Stimulated activated CD4-positive, alpha-beta T cell treated with anti-CD3 and anti-CD28 coated beads, Interleukin-1b, Interleukin-23, amount 100 ng/mL, for 48 hours (primary cell): ENCODE measurements at places on chromosomes 12 and 14.
A peak's percentile ranks its signal among the peaks of the same experiment; 100 is the strongest.

DNA sequence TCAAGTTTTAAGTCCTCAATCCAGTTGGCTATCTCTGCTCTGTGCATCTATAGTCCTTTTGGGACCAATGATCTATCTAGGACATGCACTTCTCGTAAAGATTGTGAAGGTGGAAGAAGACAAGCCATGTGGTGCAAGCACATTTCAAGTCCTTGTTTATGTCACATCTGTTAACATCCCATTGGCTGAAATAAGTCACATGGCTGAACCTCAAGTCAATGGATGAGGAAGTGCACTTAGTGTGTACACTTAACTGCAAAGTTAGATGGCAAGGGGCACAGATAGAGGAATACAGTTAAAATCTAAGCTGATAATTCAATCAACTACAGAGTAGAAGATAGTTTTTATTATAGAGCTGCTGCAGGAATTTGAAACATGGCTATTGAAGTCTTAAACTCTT lies 362.8 kb upstream of the TBX3 start:
- DNase-seq: no peak

DNA sequence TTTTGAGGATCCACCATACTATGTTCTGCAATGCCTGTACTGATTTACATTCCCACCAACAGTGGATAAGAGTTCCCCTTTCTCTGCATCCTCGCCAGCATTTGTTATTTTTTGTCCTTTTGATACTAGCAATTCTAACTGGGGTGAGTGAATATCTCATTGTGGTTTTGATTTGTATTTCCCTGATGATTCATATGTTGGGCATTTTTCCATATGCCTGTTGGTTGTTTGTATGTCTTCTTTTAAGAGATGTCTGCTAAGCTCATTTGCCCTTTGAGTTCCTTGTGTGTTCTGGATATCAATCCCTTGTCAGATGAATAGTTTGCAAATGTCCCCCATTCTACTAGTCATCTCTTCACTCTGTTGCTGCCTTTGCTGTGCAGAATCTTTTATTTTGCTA lies 49.0 kb upstream of the MSRB3 start:
- DNase-seq: no peak

GRCh38 chr12:19529951-19530636 lies 90.8 kb downstream of the AEBP2 start:
- DNase-seq: no peak

DNA sequence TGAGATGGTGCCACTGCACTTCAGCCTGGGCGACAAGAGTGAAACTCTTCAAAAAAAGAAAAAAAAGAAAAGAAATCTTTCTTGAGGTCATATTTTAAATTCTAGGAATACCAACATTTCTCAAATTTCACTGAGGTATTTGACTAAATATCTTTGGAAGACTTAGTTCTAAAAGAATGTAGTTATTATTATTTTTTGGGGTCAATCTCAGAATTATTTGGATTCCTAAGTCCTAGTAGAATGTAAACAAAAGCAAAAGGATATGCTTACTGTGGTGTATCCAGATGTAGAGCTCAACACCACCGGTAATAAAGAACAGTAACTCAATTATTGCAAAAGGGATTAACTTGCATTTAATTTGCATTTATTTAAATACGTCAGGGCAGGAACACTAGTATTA lies 25.0 kb downstream of the PRICKLE1 start:
- DNase-seq: no peak

GRCh38 chr12:111401167-111401605 lies 4.5 kb upstream of the SH2B3 start:
- no peak for DNase-seq

DNA sequence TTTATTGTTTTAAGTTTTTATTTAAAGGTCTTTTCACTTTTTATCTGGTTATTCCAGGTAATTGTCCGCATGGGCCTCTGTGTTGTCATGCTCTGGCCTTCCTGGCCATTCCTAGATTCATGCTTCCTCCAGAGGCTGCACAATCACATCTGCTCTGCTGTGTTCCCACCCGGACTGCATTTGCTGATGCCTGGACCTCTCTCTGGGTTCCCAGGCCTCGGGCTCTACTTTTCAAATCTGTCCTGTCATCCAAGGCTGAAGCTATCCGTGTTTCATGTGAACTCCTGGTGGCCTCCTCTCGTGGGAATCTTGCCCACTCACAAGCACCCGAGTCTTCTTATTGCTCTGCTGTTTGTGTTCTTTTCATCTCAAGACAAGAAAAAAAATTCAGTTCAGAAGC lies 16.1 kb upstream of the VDR start:
- no peak for DNase-seq

GRCh38 chr12:57111031-57111734 lies at the start of gene STAT6:
Gene STAT6, minus strand, starts transcription at chr12:57111362. Its CDS starts 3,084 bp downstream, at chr12:57108278.
- peak; percentile 82 for DNase-seq

- no peak for DNase-seq
Observed at GRCh38 chr14:99546234-99546879, 57.6 kb downstream of the CCDC85C start.

DNA sequence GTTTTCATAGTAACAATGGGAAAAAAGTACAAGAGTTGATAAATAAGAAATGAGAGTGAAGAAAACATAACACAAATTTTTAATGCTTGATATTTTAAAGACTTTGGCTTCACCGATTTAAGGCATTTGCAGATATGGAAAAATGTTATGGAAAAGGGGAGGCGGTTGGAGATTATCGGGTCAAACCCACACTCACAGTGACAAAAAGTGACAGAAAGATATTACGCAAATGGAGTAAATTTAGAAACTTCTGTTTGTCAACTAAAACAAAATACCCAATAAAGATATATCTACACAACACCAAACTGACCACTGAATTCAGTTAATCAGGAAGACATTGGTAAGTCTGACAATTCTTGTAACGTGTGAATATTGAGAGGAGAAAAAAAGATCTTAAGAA lies 2.5 kb downstream of the PPP1R12A start:
- DNase-seq: no peak

- DNase-seq: no peak
Observed at GRCh38 chr12:129234209-129234608, 380.9 kb downstream of the GLT1D1 start.

GRCh38 chr12:89879766-89880165 lies 171.1 kb upstream of the ATP2B1 start:
- no peak for DNase-seq

GRCh38 chr12:121190523-121191031 lies 19.4 kb upstream of the P2RX4 start:
- no peak for DNase-seq

DNA sequence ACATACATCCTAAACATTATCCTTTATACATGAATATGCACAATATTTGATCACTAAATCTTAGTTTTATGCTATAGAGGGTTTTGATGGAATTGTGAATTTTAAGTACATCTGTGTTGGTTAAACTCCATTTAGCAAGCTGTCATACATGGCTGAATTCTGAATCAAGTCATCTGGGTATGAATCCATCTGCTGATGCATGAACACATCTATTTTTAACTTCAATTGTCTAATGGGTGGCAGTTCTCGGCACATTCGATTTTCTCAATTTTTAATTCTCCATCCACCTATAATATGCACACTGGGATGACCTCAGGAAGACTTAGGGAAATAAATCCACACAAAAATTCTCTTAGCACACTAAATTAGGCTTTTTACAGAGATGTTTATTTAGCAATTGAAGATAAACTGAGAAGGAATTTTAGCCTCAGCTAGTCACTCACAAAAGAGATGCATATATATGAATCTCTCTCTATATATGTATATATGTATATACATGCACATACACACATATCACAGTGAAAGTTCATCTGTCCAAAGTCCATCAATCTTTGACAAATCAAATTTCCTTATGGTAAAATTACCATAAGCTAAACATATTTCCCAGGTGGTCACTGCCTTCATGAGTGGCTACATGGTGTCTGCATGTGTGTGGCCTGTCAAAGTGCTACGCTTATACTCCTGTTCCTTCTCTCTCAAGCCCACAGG lies 44.5 kb upstream of the VPS33A start:
- no peak for DNase-seq

GRCh38 chr12:645563-646071 lies 17.6 kb downstream of the NINJ2 start:
- no peak for DNase-seq

DNA sequence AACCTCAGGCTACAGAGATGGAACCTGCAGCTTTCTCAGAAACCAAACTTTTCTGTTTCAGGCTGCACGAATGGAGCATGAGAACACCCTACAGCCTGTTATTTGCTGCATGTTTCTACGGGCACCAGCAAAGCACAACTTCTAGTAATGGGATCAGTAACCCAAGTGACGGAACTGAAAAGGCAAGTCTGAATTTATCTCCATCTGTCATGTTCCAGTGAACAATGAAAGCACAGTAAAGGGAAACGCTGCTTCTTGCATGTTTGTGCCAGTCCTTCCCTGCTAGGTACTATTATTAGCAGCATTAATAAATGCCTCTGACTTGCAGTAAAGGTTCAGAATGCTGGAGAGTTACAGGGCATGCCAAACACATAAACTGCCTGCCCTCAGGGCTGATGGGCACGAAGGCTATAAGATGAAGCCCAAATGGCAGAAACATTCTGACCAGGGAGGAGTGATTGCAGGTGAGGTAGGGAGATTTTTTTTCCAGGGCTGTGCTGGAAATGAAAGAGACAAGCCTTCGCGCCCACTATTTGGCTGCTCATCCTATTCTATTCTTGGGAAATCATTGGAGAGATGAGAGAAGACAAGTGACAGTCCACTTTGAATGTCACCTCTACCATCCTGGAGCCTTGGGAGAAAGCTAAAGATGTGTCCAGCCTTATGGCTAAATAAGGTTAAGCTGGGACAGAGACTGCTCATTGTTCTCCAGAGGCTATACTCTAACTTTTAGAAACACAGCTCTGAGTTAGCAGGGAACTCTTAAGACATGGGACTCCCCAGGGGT lies 100.4 kb upstream of the PLXNC1 start:
- DNase-seq: no peak

DNA sequence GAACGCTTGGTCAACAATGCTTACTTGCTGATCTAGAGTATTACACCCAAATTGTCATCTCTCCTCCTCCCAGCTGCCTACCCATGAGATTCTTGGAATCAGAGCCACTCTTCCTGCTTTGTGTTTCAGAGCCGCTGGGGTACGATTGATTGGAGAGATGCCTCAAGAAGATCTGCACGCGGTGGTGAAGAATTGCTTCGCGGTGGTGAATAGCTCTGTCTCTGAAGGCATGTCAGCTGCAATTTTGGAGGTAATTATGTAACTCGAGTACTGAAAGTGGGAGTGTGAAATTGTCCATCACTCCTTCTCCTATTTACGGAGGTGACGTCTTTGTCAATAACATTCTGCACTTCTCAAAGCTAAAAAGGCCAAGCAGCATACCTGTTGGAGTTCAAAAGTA lies 93.9 kb downstream of the GLT1D1 start:
- no peak for DNase-seq

GRCh38 chr14:61652526-61653262 lies 42.6 kb upstream of the HIF1A start:
- DNase-seq: no peak

GRCh38 chr12:110732572-110732971 lies 10.1 kb downstream of the PPP1CC start:
- no peak for DNase-seq

DNA sequence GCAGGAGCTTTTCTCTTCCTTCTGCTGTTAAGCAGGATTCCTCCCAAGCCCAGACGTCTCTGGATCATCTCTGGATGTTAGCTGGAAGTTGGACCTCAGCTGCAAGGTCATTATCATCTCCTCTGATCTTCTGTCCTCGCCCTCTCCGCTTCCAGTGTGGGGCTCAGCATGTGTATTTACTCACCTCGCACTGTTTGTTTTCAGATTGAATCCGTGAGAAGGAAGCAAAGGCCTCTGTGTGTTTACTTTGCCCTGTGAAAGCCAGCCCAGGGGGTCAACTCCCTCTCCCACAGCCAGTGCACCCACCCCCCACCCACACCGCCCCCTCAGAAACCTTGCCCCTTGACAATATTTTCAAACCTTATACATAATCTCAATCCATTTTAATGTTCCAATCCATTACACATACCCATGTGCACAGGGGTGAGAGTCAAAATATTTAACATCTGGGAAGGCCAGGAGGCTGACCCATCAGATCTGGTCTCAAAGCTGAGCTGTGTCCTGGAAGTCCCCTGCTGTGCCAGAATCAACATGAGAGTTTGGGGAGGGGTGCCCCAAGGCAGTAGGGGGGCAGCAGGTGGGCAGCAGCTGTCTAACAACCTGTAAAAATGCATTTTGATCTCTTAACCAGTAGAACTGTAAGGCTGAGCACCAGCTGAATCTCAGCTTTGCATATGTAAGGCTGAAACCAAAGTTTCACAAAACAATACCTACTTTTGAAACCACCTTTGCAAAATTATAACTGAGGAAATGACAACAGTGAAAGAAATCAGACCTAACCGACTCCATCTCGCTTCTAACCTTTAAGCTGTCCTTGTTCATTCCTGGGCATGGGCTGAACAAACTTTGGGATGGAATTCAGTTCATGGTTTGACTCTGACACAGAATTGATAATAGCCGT lies 157.9 kb downstream of the ZNF664 start:
- no peak for DNase-seq

DNA sequence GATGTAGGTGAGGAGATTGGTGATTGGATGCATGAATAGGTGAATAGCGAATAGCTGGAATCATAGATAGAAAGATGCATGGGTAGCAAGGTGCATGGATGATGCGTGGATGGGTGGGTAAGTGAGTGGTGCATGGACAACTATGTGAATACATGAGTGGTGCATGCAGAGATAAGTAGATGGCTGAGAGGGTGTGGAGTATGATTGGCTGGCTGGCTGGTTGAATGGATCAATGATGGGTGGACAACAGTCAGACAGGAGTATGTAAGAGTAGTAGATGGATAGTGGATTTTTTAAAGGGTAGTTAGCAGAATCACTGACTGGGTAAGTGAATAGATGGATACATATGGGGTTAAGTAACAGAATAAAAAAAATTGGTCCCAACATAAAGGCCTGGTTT lies 33.9 kb downstream of the SERPINA3 start:
- DNase-seq: no peak

DNA sequence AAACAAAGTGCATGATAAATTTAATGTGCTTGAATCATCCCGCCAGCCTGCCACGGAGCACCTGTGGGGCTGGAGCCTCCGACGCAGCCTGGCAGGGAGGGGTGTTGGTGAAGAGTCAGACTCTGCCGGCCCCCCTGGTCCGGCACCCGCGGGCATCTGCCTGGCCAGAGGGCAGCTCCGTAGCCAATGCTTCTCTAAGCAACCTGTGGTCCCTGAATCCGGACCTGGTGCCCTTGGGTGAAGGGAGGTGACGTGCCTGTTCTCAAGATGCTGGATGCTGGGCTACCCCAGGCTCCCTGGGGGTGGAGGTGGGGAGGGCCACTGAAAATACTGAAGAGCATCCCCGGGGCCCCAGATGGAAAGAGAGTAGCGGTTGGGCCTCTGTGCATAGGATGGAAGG lies 158.6 kb upstream of the C14orf180 start:
- DNase-seq: no peak

GRCh38 chr14:87878959-87879358 lies 114.0 kb downstream of the GALC start:
- DNase-seq: no peak

GRCh38 chr12:46699986-46700385 lies 125.8 kb downstream of the SLC38A4 start:
- DNase-seq: no peak

DNA sequence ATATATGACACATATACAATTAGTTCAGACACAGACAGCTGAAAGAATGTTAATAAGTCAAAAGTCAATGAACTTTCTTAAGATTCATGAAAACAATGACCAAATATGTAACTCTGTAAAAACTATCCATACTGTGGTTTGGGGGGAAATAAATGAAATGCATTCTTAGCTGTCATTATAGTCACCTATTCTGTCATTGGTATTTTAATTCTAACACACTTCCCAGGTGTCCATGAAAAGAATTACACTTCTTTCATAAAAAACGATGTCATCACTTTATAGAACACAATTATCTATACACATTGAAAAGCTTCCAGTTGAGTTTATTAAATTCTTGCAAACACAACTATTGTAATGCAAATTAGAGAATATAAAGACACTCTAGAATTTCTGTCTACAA lies 35.8 kb downstream of the PPFIA2 start:
- DNase-seq: no peak
